ENCODE measurements at places on chromosomes 1 and 21.

DNA sequence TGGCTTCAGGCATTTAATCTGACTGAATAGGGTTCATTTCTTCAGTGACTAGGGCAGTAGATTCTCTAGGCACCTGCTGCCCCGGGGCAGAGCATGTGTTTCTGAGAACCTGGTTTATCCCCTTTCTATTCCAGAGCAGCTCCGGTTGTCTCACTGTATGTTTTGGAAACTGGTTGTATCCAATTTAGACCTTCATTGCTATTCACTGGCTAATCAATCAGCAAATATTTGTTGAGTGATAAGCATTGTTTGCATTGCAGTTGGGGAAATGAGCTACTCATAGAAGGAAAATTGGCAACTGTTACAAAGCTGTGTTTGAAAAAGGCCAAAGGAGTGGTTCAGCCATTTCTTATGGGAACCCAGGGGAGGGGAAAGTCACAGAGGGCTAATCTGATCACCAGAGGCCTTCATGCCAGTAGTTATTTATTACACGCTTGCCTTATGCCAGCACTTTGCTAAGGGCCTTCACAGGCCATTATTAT is 2.9 kb downstream of the QSOX1 start:
- no peak for DNase-seq

DNA sequence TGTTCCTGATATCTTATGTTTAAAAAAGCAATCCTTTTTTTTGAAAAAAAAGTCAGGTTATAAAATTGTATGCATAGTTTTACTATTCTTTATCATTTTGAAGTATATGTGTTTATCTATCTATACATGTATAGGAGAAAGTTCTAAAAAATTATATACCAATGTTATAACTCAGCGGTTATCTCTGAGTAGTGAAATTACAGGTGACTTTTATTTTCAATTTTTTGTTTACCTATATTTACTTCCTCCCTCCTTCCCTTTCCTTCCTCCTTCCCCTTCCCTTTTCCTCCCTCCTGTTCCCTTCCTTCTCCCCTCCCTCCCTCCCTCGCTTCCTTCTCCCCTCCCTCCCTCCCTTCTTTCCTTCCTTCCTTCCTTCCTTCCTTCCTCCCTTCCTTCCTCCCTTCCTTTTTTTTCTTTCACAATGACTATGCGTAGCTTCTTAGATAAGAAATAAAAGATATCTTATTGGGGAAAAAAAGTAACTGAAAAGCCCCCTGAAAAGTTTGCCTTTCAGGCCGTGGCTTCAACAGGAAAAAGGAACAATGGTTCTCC is 77.1 kb downstream of the ABCA4 start:
- no peak for DNase-seq

DNA sequence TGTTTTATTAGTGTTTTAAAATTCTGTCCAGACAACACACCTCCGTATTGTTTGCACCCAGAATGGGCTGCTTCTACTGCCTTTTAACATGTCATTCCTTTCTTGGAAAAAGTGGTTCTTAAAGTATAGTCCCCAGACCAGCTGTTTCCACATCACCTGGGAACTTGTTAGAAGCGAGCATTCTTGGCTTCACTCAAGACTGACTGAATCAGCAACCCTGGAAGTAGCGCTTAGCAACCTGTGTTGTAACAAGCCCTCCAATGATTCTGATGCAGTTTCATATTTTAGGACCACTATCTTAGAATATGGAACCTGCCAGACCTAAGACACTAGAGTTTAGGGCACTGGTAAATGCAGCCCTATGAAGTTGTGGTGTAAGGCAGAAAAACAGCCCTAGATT is 6.0 kb upstream of the PPIE start:
- no peak for DNase-seq

DNA sequence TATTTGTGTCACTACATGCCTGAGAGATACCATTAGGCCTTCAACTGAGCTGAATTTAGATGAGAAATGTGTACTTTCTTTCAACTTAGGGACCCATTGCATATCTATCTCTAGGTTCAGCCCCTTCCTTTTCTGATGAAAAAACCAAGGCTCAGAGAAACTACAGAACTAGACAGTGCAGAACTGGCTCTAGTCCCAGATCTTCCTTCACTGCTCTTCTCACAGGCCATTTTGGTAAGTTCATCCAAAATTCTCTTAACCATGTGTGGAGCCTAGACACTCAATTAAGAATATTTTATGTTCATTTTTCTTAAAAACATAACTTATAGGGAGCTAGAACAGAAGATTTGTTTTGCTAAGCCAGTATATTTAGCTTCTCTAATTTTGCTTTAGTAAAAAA is 128.9 kb downstream of the ASTN1 start:
- DNase-seq, result no peak

- no peak for DNase-seq
These were observed 6.7 kb downstream of the ZBTB7B start for GRCh38 chr1:155009221-155009711.

DNA sequence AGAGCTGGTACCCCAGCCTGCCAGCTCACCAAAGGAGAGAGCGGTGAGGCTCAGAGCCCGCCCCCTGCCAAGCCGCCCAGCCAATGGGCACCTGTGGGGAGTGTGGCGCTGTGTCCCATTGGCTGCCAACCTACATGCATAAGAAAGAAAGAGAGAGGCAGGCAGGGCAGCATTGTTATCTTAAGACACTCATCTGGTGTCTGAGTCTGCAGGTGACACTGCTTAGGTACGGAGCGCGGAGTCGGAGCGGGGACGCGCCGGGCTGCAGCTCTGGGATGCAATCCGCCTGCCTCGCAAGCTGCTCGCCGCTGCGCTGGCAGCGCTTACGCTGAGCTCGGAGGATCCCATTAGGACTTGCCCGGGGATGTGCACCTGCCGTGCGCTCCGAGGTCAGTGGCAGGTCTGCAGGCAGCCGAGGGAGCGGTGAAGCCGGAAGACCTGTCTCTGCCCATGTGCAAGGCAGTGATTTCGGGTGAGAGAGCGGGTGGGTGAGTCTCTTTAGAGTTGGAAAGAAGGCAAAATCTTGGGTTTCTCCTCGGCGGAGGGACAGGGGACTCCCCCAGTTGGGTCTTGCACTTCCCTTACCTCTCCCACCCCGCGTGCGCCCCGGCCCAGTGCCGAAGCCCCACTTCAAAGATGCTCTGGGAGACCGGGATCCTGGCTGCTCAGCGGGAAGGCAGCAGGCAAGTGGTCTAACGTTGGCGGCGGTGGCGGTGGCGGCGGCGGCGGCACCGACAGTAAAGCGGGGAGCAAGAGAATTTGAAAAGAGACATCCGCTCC is at the start of gene BRINP2:
Gene BRINP2, plus strand, starts transcription at position 203 of the 780 bp plus-strand sequence. CDS start 58,919 bp downstream, outside the sequence.
- DNase-seq, result no peak

GRCh38 chr1:55427606-55428005 is 212.4 kb upstream of the USP24 start:
- DNase-seq, result no peak

DNA sequence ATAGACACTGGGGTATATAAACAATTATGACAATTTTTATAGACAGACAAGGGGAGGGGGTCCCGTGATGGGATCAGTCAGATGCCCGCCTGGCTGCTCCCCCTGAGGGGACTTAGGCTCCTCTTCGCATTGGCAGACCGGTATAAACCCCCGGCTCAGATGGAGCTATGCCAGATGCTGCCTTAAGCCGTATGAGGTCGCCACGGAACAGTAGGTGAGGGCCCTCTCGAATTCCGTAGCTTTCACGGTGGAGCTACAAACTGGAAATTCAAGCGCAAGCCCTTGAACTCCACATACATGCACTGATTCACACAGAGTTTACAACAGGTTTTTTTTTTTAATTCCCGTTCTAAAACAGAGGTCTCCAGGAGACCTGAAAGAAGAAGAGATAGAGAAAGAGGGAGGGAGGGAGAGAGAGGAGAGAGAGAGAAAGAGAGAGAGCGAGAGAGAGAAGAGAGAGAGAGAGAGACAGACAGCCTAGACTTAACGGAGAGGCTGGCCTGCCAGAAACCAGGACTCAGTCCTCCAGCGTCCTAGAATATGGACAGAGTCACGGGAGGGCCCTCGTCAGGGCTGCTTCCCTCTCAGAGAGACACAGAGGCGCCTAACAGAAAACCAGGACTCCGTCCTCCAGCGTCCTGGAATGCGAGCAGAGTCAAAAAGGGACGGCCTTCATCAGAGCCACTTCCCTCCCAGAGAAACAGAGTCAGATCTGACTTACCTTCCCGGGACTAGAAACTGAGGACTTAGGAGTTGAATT is 24.4 kb upstream of the TMEM54 start:
- DNase-seq, result no peak

DNA sequence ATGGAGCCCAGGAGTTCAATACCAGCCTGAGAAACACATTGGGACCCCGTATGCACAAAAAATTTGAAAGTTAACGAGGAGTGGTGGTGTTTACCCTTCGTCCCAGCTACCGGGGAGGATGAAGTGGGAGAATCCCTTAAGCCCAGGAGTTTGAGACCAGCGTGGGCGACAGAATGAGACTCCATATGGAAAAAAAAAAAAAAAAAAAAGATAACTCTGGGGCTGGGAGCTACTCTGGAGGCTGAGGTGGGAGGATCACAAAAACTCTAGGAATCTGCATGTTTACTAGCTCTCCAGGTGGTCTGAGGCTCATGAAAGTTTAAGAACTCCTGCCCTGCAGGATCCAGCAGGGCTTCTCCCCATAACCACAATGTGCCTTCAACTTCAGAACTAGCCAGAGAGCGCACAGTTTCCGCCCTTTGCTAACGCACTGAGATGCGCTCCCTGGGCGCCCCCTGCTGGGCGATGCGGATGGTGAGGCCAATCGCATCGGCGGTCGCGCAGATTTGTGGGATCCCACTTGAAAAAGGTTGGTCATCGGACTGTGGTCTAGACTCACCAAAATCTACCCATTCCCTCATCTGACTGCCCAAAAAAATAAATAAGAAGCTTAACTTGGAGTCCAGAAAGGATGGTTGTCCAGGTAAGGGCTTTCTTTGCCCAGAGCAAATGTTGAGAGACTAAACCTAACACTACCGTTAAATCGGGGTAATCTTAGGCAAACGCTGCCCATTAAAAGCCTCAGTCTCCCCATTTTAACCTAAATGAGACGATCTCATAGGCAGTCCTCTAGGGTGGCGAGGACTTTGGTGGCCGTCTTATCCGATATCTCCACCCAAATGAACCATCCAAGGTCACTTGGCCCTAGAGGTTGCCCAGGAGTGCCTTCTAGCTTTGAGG is 8.8 kb downstream of the ZNF683 start:
- DNase-seq, result peak; percentile 58

DNA sequence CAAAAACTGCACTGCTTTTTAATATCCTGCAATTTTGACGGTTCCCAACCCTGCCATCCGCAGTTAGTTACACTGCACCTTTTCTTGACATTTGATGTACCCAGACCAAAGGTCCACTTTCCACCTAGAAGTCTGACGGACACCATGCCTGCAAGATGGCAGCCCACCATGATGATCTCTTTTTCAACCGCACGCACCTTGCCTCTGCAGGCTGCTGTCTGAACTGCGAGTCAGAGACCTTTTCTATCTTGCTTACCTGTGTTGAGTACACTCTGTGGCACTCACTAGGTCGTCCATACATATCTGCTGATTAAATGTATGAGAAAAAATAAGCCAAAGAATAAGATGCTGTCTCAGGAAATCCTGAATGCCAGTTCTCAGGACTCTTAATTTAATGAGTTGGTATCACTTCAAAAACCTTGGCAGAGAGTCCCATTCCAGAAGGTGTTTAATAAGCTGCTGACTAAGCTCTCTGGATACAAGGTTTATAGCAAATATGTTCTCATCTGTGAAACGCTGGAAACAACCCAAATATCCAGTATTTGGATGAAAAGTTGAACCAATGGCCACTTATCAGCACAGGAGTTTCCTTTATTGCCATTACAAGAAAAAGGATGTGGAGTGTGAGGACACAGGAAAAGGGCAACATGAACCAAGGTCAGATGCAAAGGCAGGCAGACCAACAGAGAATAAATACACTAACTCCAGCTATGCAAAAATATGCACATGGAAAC is 37.9 kb downstream of the GNG12 start:
- DNase-seq, result no peak

DNA sequence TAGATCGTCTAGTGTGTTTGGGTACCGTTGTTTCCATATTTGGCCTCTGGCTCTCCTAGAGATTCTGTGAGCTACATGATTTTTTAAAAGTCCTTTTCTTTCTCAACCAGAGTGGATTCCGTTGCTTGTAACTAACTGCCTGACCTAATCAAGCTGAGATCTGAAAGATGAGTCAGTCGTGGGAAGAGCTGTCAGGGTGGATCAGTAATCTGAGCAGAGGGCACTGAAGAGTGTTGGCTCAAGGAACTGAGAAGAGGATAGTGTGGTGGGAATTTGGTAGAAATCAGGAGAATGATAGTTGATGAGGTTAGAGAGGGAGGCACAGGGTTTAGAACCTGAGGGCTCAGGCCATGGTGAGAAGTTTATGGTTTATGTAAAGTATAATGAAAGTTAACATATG is 52.2 kb downstream of the TRAF5 start:
- DNase-seq, result no peak

- DNase-seq, result no peak
These were observed 4.9 kb downstream of the SPTA1 start for GRCh38 chr1:158681606-158682005.

DNA sequence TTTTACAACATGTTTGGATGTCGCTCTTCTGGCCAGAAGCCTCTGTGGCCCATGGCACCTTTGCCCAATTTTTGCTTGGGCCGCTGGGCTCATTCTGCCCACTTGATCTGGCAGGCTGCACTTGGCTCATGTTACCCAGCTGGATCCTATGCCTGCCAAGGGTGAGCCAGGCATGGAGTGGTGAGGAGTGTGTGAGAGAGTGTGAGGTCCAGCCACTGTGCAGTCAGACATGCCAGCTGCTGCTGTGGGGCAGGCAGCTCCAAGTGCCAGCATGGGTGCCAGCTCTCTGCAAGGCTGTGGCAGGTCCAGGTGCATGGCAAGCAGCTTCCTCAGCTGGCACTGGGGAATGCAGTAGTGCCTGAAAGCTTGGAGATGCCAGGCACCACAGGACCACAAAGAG is 71.0 kb downstream of the EBNA1BP2 start:
- DNase-seq, result no peak
